ENCODE measurements at places on chromosomes 5 and 9. TPM values are rescaled to one million over a fixed set of nuclear protein-coding genes. Genes with fewer than 3 reads are reported as not detected.

- no peak for DNase-seq
These were observed 21.0 kb downstream of the EXOC3 start for GRCh38 chr5:463952-464351.

- DNase-seq = no peak
These were observed 297.2 kb downstream of the SPOCK1 start for GRCh38 chr5:137201876-137202275.

DNA sequence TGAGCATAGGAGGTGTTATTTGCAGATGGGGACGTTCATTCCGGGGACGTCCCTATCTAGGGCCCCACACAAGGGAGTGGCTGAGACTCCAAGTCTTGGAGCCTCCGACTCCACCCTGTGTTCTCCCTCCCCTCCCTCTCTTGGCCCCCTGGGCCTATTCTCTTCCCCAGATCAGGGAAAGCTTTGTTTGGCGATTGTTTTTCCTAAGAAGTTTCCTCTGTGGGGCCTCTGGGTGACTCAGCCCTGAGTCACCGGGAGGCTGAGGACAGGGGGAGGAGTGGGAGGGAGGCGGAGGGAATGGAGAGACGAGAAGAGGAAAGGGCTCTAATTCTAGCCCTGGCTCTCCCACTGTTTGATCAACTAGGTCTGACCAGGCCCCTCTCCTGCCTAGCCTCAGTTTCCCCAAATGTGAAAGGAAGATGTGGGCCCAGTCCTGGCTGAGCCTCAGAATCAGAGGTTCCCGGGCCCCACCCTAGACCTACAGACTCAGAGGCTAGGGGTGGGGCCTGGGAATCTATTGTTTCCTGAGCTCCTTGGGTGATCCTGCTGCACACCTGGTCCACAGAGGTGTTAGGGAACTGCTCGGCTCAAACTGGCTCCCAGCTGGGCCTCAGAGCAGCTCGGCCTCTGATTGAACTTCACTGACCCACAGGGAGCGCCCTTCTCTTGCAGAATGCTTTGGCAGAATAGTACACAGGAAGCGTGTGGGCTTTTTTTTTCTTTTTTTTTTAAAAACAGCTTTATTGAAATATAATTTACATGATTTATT lies 19.2 kb downstream of the GSN start:
- peak; percentile 66 for DNase-seq

GRCh38 chr9:72353455-72354116 lies 11.4 kb downstream of the ZFAND5 start:
- DNase-seq = no peak

DNA sequence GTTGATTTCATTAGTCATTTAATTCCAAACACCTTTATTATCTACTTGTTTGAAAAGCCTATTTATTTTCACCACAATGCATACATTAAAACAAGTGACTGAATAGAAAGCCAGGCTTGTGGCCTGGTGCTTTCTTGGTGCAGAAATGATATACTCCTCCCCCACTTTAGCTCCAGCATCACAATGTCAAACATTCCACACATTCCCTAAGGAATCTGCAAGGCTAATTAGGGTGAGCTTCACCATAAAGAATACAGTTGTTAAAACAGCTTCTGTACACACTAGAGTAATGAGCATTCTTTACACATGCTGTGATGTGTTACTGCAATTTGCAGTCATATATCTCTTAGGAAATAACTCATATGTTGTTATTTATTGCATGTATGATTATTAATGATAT lies 705.7 kb downstream of the CETN3 start:
- peak; percentile 78 for DNase-seq

Gene TRIM36
- polyA plus RNA-seq = 2.1 TPM

- no peak for DNase-seq
These were observed 3.6 kb upstream of the RASGEF1C start for GRCh38 chr5:180212363-180213255.

DNA sequence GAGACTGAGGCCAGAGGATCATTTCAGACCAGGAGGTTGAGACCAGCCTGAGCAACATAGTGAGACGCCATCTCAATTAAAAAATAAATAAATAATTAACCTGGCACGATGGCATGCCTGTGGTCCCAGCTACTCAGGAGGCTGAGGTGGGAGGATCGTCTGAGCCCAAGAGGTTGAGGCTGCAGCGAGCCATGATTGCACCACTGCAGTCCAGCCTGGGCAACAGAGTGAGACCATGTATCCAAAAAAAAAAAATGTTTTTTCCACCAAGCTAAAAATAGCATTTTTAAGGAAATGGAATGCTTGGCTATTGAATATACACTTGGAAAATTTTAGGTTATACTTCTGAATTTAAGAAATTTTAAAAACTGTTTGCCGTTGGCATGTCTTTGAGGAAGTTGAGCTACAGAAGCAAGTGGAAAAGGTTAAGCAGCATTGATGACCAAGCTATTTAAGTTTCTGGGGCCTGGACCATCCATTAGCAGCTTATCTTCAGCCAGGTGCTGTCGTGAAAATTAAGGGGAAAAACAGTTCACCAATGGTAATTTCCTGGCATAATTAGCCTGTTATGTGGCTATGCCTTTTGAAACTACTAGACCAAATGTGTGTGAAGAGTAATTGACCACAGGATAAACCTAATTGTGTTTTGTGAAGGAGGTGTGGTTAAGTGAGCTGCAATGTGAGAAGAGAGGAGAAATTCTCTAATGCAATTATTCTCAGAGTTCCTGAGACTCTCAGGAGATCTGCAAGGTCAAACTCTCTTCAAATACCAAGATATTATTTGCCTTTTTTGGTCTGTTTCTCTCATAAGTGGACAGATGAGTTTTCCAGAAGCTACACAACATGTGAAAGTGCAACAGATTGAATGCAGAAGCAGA lies 21.0 kb downstream of the F2R start:
- DNase-seq = no peak

GRCh38 chr5:143030349-143030748 lies 260.2 kb downstream of the ARHGAP26 start:
- DNase-seq = no peak

GRCh38 chr5:122040636-122041302 lies 37.3 kb downstream of the LOX start:
- DNase-seq = no peak

Gene GABRA6
- polyA plus RNA-seq = not detected

DNA sequence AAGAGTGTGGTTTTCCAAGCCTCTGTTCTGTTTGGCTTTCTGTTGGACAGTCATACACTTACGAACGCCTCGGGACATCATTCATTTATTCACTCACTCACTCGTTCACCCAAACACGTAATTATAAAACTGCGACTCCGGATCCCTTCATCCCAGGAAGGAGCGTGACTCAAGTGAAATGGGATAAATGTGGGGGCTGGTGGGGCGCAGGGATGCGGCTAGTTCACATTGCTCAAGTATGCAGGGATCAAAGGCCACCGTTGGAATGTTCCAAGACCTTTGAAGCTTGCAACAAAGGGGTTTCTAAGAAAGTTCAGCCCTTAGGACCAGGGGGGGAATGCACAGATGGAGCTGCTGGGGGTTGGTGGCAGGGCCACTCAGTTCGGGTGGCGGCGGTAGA lies 64.2 kb downstream of the CFAP77 start:
- peak; percentile 55 for DNase-seq

DNA sequence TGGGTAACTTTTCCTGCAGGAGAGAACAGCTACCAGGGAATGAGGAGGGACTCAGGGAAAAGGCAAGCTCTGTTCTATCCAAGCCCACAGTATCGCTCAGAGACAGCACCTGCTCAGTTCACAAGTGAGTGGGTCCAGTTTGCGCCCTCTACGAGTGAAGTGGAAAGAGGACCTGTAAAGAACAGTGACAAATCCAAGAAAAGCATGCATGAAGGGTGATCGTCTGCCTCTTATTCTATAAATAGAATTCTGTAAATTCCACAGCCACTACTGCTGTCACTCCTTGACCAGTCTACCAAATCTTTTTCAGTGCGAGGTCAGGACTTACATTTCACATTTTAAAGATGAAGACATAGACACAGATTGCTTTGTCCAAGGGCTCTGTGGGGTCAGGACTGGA lies 117.5 kb downstream of the ENTREP1 start:
- no peak for DNase-seq

DNA sequence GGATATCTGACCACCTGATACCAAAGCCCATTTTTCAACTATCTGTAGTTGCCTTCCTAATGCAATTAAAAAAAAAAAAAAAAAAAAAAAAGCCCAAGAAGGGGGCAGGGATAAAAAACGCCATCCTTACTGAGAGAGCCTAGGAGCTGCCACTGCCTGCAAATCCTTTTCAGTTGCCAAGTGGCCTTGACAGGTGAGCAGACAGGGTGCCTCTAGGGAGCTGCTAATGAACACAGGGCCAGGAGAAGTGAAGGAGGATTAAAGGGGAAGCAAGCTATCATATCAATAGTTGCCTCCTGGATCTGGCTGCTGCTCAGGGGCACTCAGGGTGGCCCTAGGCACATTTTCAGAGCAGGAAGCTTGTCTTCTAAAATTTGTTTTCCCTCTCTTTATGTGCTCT lies 547.4 kb downstream of the TLE1 start:
- no peak for DNase-seq

- no peak for DNase-seq
These were observed 605.4 kb downstream of the DNAH5 start for GRCh38 chr5:13339093-13339492.

Measured in renal pelvis (tissue), 12 donors.